ENCODE measurements at places on chromosomes 7 and 10.

- no peak for DNase-seq
Observed at GRCh38 chr7:27585781-27586447, 76.8 kb downstream of the HIBADH start.

GRCh38 chr7:43204081-43204480 is 91.6 kb downstream of the HECW1 start:
- DNase-seq = no peak

DNA sequence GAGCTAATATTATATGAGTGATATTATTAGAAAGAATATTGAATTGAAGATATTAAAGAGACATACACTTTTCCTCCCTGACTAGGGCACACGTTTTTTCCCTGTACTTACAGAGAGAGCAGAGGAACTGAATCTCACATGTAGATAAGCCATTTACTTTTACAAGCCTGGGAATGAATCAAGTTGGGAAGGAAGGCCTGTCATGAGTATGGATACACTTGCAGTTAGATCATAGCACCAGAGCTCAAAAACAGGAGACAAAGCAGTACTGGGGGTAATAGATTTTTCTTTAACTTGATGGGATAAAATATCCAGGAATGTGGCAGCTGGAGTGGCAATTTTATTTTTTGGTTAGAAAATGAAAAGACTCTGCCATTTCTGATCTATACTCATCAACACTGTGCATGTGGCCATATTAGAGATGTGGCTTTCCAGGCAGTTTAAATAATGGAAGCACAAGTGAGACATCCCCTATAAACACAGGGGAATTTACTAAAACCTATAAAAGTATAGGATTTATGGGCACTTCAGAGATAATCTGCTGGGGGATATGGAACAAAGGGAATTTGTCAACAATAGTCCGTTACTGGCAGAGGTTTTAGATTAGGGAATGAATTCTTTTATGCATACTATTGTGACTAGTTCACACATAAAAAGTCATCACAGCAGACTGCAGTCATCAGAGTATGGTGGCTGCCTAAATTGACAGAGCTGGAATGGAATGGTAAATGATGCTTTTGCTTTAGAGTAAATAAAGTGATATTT is 657.7 kb upstream of the MBL2 start:
- DNase-seq = no peak

GRCh38 chr10:66467042-66467441 is 458.8 kb upstream of the LRRTM3 start:
- DNase-seq = no peak

GRCh38 chr7:2863461-2864066 is 19.5 kb upstream of the GNA12 start:
- DNase-seq = no peak

GRCh38 chr7:104156842-104157277 is 51.0 kb downstream of the ORC5 start:
- no peak for DNase-seq

DNA sequence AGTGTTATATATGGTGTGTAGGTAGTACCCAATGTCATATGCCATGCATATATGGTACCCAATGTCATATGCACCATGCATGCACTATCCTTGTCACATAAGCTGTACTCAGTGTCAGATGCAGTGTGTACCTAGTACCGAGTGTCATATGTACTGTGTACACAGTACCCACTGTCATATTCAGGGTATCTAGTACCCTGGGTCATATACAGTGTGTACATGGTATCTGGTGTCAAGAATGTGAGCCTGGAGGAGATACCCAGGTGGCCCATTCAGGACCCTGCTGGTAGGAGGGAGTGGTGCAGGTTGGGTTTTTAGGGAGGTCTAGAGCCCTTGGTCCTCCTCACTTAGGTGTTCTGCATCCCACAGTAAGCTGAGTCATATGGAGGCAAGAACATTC is 1.8 kb downstream of the ZMYND11 start:
- no peak for DNase-seq
